ENCODE measurements at places on chromosomes 4 and X.
A peak's percentile ranks its signal among the peaks of the same experiment; 100 is the strongest.

- DNase-seq, result no peak
These were observed 30.2 kb upstream of the LGI2 start for GRCh38 chr4:25060963-25061340.

- DNase-seq, result no peak
These were observed 56.2 kb downstream of the WFS1 start for GRCh38 chr4:6325788-6326290.

DNA sequence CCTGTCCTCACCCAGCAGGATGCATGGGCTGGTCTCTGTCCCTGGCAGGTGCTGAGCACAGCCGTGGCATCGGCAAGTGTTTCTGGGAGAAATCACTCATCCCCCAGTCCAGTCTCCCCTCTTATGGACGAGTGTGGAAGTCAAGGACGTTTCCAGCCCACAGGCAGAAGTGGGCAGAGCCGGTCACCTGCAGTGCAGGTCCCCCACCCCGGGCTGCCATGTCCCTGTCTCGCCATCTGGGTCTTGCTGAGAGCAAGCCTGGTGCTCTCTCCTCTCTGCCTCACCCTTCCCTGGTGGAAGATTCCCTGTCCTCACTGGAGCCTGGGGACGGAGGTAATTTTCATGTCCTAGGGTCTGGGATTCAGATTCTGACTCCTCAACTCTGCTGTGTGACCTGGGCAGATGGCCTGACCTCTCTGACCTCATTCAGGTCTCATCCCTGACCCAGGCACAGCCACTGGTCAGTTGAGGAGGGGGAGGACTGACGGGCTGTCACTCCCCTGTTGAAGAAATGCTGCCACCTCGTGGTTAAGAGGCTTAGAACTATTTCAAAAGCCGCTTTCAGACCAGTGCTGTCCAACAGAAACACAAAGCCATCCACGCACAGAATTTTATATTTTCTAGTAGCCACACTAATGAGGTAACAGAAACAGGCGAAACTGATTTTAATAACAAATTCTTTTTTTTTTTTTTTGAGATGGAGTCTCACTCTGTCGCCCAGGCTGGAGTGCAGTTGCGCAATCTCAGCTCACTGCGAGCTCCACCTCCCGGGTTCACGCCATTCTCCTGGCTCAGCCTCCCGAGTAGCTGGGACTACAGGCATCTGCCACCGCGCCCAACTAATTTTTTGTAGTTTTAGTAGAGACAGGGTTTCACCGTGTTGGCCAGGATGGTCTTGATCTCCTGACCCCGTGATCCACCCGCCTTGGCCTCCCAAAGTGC is 1.8 kb downstream of the CPZ start:
- peak; percentile 79 for DNase-seq

DNA sequence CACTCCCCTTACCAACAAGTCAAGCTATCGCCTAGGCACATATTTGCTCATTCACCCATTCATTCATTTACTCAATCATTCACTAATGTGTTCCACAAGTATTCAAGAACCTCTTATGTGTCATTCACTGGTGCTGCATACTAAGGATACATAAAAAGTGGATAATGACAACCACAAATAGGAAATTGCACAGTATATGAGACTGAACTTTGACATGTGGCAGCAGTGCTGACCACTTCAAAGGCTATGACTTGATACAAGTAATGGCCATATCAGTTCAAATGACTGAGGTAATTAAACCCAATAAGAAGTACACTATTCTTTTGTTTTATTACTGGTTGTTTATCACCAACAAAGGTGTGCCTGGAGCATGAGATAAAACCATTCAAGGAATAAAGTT is 282.5 kb downstream of the KLHL13 start:
- no peak for DNase-seq

DNA sequence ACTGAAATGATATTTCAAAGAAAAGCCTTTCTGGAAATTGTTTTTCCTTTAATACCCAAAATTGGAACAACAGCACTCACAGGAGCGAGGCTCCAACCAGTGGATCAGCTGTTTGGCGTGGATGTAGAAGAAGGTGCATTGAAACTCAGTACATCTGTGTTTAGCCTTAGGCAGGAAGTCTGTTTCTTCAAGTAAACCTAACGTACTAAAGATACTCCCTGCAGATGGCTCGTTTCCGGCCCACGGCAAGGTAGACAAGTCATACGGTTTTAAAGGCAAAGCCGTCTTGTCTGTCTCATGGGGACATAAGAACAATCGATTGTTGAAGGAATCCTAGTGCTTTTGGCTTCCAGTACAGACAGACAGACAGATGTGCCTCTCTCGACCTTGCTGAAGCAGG is 50.0 kb upstream of the CLCN4 start:
- DNase-seq, result no peak

- DNase-seq, result no peak
These were observed 223.5 kb upstream of the FAM241A start for GRCh38 chr4:111921714-111922113.

GRCh38 chrX:148741441-148741840 is 241.0 kb downstream of the AFF2 start:
- no peak for DNase-seq

- DNase-seq, result no peak
These were observed 1.2 kb downstream of the GNPDA2 start for GRCh38 chr4:44725166-44725565.

DNA sequence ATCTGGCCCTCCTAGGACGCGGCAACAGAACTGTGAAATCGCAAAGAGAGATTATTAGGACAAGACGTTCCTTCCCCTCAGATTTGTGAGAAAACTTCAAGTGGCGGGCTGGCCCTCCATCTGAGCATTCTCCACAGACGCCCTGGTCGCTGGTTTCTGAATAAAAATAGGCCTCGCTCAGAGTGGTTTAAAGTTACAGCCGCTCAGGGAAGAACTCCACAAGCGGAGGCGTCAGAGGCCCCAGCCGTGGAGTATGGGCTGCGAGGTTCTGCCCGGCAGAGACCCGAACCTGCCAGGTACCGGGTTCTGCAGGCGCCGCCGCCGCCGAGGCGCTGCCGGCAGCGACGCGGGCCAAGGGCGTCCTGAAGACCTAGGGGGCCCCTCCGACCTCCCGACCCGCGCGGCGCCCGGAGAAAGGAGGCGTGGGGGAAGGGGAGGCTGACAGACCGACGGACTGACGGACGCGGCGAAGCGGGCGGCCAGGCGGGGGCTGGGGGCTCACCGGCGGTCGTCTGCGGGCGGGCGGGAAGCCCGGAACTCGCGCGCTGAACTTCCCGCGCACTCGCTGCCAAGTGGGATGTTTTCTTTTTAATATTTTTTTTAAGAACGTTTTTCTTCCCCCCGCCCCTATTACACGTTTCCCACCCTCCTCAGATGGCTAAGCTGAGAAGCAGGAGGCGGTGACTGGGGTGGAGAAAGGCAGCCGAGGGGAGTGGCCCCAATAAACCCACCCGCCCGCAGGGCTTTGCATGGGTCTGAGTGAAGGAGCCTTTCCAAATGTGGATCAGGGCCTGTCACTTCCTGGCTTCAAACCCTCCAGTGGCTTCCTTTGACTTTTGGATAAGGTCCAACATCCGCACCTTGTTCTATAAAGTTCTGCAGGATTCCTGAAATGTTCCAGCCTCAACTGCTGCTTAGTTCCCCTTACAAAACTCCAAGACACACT is at the start of gene PABPC4L:
TSS of gene PABPC4L (minus strand) at position 574 of the 946 bp plus-strand sequence. CDS start 770 bp downstream, outside the sequence.
- peak; percentile 72 for DNase-seq

DNA sequence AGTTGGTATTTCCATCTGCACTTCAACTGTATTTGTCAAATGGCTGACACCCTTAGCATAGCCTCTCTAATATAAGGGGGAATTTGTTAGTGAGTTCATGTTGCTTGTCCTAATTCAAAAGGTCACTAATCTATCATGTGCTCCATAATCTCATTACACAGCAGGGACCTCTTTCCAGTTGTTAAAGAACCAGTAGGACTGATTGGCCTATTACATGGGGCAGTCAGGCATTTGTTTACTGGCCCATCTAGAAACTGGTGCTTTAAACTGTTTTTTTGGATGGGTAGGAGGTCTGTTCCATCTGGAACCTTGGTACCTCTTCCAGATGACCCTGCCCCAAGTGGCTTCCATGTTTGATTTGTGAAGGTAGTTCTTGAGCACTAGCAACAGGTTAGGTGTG is 11.4 kb downstream of the ANK2 start:
- DNase-seq, result no peak

DNA sequence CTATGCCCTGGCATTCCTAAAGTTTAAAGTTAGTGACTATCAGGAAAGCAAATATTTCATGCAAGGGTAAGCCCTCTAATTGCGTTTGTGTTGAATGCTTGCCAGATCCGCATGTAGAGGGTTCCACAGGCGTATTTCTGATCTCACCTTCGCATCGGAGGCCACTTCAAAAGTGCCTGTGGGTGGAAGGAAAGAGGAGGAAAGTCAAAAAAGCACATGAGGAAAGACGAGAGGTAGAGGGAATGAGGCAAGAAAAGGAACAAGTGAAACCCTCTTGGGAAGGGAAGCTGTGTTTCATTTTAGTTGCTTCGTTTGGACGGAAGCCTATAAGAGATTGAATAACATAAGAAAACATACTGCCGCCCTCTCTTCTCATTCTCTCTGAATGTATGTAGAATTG is 628.8 kb downstream of the SPRY1 start:
- no peak for DNase-seq

DNA sequence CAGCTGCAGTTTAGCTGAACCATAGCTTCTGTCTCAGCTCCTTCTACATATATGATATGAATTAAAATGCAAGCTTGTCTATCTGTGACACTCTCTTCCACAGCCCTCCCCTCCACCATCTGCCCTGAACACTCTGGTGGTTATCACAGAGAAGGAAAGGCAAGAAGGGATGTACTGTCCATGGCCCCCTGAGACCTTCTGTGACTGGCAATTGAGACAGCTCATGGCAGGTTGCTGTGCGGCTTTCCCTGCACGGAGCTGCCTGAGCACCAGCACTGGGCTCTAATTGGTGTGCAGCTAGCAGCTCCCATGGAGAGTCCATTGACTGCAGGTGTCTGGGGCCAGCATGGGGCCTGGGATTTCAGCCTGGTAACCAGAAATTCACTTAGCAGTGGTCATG is 109.8 kb upstream of the ANXA3 start:
- no peak for DNase-seq

DNA sequence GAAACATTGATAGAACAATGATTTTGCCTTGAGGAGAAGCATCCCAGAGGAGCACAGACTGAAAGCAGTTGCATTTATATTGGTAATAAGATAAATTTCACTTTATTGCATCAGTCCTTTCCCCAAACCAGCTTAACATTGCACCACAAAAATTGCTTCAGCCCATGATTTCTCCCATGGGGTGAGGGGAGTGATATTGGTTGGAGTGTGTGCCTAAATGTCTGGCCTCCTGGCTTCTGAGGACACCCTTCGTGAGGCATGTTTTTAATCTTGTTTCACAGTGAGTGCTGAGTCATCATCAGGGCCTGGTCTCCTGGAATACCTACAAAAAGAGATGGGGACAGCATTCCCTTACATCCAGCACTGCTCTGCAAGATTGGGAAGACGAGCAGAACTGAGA is 487.9 kb downstream of the C4orf33 start:
- no peak for DNase-seq

DNA sequence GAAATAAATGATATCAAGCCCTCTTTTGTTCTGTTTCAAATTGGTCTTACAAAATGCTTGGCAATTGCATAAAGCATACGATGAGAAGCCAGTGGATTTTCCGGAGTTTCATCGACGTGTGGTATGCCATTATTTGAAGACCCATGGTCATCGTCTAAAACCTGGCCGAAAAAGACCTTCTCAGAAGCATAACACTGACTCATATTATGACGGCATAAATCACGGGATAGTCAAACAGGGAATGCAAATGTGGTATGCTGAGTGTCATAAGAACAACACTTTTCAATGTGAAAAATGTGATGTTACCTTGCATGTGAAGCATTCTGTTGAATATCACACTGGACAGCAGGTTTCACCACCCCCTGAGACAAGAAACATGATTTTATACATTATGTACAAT is 695.2 kb downstream of the GRXCR1 start:
- DNase-seq, result no peak

- DNase-seq, result no peak
These were observed 85.0 kb upstream of the WDR1 start for GRCh38 chr4:10201381-10202223.

GRCh38 chr4:151553874-151554273 is 144.9 kb downstream of the FHIP1A start:
- no peak for DNase-seq

- DNase-seq, result no peak
These were observed 346.3 kb downstream of the FBXW7 start for GRCh38 chr4:152189451-152190179.

GRCh38 chrX:69067841-69068240 is 97.4 kb downstream of the PJA1 start:
- no peak for DNase-seq

DNA sequence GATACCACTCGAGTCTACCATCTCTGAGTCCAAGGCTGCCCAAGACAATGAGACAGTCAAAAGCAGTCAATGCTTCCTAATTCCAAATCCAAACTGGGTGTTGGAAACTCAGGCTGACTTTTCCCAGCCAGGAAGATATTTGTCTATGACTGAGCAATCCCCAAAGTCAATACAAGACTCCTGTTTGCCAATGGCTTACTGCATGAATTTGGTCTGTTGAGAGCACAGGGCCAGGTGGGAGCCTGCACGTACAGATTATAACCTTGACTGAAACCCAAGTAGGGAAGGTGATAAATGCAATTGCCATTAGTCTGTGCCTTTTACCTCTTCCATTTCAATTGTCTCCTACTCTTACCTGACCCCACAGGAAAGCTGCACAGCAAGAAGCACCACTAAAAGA is 72.6 kb upstream of the PPARGC1A start:
- no peak for DNase-seq

GRCh38 chrX:105973387-105973739 is 65.2 kb downstream of the SERPINA7 start:
- DNase-seq, result no peak

DNA sequence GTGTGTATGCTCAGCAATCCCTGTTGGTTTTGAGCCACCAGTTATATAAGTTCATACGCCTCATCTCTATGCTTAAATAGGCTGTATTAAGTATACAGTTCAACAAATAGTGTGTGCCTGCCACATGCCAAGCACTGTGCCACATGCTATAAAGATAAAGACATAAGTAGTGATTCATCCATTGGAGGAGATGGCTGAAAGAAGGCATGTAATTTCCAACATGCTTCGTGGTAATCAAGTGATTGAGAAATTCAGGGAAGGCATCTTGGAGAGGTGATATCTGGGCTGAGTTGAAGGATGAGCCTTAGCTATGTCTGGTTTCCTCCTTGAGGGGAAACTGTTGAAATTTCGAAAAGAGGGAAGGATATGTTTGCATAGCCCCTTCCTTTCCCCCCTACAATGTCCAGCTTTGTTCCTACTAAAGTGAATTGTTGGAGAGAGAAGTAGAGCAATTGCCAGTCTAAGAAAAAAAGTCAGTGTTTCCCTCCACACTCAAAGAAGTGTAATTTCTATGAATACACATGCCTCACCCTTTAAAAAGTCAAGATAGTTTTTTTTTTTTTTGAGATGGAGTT is 96.5 kb downstream of the ARHGAP10 start:
- no peak for DNase-seq

- DNase-seq, result peak; percentile 60
These were observed 49.7 kb upstream of the KLHL8 start for GRCh38 chr4:87270144-87270543.

DNA sequence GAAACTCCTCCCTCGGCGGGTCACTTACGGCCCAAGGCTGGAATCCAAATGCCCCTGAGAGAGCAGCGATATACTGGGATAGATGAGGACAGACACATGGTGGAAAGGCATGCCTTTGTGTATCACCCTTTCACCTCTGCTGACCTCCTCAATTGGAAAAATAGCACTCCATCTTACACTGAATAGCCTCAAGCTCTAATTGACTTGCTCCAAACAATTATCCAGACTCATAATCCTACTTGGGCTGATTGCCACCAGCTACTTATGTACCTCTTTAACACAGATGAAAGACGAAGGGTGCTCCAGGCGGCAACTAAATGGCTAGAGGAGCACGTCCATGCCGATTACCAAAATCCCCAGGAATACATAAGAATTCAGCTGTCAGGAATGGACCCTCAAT is 1142.2 kb downstream of the ARAP2 start:
- DNase-seq, result no peak
